ENCODE measurements at places on chromosomes 11 and 22. TPM values are rescaled to one million over a fixed set of nuclear protein-coding genes. Genes with fewer than 3 reads are reported as not detected.

- DNase-seq = no peak
These were observed 4.5 kb upstream of the CDC42EP2 start for GRCh38 chr11:65310215-65310614.

- DNase-seq = no peak
These were observed 8.1 kb downstream of the EHD1 start for GRCh38 chr11:64870176-64870892.

PHETA2 gene
- 27.4 TPM for polyA plus RNA-seq

LINC01488 gene
- polyA plus RNA-seq = not detected

- DNase-seq = peak; percentile 71
These were observed 27.6 kb upstream of the APLP2 start for GRCh38 chr11:130042093-130042591.

LMNTD2 gene
- polyA plus RNA-seq = 2.5 TPM

DNA sequence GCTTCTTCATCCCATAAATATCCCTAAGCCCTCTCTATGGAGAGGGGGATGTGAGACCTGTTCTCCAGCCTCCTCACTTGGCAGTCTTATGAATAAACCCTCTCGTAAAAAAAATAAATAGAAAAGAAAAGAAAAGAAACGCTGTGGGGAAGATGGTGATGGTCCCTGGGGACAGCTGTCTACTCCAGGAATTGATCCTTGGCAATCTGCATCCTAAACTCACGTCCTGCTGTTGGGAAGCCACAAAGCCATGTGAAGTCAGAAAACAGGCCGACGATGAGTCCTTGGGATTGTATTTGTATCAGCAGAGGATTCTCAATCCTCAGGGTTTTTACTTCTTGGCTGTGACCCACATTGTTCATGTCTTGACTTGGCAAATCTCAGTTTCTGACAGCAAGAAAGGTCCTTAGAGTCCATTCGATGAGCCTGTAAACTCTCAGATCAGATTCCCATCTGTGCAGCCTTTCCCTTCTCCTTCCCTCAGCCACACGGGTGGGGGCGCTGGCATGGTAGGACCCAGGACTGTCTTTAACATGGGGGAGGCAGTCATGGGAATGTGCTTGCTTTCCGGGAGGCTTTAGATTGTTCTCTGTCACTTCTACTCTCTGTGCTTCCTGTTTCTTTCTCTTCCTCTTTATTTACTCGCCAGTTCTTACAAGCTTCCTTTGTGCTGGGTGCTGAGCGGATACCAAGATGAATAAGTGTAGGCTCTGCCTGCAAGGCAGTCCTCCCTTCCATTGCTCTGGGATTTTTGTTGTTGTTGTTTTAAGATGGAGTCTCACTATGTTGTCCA lies 24.9 kb downstream of the TCP11L1 start:
- no peak for DNase-seq

DNA sequence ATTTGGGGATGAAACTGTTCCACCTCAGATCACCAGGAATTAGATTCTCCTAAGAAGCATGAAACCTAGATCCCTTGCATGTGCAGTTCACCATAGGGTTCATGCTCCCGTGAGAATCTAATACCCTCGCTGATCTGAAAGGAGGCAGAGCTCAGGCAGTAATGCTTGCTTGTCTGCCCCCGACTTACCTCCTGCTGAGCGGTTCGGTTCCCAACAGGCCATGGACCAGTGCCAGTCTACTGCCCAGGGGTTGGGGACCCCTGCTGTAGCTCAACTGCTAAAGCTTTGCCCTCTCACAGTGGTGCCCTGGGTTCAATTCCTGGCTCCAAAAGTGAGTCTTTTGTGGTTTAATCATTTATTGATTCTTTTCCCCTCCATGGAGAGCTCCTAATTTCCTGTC lies 3.4 kb downstream of the JAML start:
- no peak for DNase-seq

GRCh38 chr11:117426297-117426685 lies 98.6 kb downstream of the CEP164 start:
- no peak for DNase-seq

WDR74 gene
- polyA plus RNA-seq = 37.9 TPM

GNB1L gene
- polyA plus RNA-seq = 1.3 TPM

DNA sequence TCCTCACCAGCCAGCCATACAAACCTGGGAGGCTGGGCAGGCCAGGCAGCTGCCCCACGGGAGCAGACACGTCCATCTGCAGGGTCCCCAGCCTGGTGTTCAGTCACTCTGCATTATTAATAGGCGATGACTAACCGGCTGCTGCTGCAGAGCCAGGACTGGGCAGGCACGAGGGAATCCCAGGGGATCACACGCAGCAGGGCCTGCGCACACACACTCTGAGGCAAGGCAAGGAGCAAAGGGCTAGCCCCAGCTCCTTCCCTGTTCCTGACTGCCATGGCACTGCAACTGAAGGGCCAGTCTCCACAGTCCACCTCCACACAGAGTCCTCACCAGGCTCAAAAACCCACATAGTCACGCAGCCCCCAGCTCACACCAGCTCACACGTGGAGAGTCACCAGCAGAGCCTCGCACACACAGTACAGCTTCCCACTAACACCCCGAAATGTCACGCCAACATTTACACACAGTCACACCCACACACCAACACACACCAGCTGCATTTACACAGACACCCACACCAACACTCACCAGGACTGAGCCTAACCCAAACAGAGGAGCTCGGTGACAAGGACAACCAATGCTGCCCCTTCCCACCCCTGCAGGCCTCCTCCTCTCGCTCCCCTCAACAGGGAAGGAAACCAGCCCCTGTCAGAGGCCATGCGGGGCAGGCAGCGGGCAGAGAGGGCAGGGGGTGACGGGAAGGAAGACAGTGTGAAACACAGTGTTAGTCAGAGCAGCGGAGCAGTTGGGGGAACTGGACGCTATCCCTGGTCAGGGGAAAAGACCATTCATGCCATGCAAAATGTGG lies 47.3 kb downstream of the NRXN2 start:
- no peak for DNase-seq

OR2AT4 gene
- polyA plus RNA-seq = not detected

CCDC179 gene
- not detected for polyA plus RNA-seq

GRIK4 gene
- not detected for polyA plus RNA-seq

DNA sequence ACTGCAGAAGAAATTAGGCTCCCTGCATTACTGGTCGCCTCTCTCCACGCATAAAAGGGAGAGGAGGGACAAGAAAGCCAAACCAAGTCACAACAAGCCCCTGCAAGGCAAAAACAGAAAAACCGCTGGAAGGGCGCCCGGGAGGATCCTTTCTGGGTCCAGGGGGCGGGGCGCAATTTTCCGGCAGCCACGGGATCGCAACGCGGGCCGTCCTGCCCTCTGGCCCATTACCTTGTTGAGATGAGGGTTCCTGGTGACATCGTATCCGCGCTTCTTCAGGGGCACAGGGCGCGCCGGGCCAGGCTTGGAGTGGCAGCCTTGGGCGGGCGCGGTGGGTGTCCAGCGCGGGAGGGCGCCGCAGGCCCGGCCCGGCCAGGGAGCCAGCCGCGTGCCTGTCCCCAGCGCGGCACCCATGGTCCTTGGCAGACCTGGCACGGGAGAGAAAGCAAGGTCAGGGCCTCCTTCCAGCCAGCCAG lies 847 bp downstream of the ME3 start:
- no peak for DNase-seq

DNA sequence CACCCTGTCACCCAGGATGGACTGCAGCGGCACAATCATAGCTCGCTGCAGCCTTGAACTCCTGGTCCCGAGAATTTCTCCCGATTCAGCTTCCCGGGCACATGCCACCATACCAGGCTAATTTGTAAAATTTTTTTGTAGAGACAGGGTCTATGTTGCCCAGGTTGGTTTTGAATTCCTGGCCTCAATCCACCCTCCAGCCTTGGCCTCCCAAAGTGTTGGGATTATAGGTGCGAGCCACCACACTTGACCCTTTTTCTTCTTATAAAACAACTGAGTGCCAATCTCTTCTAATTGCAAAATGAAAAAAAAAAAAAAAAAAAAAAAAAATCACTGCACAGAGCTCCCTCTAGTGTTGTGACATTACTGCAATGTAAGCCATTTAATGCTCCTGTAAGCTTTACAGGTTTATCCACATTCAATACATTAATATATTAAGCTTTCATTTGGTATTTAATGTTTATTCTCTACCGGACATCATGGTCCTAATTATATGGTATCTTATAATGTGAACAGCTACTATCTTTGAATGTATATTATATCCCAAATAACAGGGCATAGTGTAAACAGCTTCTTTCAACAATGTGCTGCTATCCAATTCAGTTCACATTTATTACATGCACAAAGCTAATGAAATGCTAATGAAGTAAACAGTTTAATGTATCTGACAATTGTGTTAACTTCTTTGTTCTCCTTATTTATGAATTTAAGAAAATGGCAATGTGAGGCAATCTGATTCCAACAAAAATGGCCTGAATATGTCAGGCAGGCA lies 44.6 kb downstream of the COPB1 start:
- no peak for DNase-seq

DNA sequence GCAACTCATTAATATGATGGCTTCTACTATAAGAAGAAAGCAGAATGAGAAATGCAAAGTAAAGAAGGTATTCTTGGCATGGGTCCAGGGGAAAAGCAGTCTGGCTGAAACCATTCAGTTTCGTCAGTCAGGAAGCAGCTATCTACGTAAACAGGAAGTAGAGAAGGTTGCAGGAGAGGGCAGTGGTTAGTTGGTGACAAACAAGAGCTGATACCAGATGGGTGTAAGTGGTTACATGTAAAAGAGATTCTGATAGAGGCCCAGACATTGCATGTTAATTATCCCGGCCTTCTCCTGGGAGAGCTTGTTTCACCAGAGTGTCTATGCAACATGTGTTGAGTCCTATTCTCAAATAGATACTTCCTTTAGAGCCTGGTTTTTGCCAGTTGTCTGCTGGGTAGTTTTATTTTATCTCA lies 58.4 kb upstream of the PSMA1 start:
- DNase-seq = no peak

GRCh38 chr11:86769219-86769618 lies 31.1 kb upstream of the PRSS23 start:
- no peak for DNase-seq

OLFML1 gene
- polyA plus RNA-seq = 1.1 TPM

- DNase-seq = no peak
These were observed 25.7 kb downstream of the ELFN2 start for GRCh38 chr22:37401401-37402183.

MRGPRE gene
- not detected for polyA plus RNA-seq

DNA sequence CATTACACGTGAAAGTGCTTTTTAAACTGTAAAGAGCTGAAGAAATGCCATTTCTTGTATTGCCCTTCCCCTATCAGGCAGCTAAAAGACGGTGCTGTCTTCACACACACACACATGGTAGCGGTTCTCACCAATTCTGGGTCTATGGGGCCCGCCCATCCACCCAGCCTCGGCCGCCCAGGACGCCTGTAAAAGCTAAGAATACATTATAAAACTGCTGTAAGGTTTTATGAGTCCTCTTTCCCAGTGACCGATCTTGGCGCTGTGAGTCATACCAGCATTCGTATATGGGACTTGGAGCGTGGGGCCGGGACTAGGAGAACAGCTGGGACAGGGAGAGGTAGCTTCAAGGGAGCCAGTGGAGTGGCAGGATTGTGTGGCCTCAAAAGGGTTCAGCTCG lies 149.7 kb upstream of the CADM1 start:
- peak; percentile 73 for DNase-seq

DNA sequence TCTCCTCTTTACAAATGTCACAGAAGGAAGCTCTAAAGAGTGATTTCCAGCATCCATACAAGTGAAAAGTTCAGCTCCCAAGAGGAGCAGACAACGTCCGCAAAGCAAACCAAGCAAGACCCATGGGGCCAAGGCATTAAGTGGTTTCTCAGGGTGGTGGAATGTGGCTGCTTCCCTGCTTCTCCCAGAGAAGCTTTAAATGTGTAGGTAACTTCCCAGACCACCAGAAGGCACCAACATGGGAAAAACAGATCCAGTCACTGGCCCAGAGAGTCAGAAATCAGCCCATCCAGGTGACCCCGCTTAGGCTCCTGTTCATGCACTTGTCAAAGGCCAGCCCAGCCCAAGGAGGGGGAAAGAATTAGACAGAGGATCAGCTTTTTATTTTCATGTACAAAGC lies 13.3 kb upstream of the PHF21A start:
- no peak for DNase-seq

DNA sequence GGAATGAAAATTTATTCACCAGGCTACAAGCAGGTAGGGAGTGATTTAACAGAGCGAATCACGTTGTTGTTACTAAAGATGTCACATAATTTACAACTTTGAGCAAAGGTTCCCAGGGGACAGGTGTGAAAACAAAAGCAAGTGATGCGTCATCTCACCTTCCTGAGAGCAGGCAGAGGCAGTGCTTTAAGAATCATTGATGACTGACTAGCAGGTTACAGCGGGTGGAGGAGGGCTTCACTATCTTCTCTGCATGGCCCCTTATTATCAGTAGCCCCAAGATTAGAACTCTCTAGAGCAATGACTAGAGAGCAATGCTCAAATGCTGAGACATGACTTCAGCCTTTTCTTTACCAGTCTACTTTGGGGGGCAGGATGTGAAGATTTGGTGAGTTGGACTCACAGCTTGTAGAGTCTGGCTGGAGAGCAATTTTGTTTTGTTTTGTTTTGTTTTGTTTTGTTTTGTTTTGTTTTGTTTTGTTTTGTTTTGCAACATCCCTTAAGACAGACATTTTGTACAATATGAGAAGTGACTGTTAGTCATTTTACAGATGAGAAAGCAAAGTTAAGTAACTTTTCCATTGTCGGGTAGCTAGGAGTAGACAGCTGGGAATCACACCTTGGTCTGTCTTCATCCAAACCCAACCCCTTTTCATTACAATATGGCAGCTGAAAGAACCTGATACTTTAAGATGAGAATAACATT lies 84.8 kb downstream of the SLC1A2 start:
- DNase-seq = no peak

DNA sequence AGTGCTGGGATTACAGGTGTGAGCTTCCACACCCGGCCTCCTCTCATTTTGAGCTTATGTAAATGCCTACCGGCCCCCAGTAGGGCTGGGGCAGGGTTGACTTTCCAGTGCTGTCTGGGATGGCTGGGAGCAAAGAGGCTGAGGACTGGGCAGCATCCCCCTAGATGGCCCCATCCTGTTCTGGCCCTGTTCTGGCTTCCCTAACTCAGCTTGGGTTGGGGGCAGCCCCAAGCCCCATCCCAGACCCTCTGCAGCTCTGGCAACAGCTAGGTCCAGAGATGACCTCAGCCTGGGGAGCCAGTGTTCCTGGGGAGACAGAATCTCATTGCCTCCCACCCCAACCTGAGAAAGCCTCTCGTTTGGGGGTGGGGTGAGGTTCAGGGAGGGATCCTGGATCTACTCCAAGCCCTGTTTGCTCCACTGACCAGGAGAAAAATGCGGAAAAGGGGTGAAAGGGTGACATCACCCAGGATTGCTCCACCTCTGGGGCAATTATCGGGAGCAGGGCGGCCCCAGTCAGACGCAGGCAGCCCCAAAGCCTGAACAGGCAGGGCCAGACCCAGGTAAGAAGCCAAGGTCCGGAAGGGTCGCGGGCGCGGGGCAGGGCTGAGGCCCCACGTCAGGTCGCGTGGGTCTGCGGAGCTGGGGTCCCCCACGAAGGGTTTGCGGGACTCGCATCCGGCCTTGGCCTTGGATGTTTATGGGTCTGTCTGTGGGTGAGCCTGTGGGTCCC lies at the start of gene PNPLA2:
TSS of gene PNPLA2 (plus strand) at position 519 of the 733 bp plus-strand sequence. CDS start 805 bp downstream, outside the sequence.
- no peak for DNase-seq

DTX4 gene
- 1.2 TPM for polyA plus RNA-seq

GRIA4 gene
- polyA plus RNA-seq = not detected

GRCh38 chr11:67776852-67777520 lies 102.6 kb upstream of the ALDH3B2 start:
- no peak for DNase-seq

Data from BJ (cell line).